ENCODE measurements at places on chromosomes 16 and 17.

GRCh38 chr17:31508288-31509094 lies 117.0 kb downstream of the RAB11FIP4 start:
- DNase-seq: peak; percentile 39

DNA sequence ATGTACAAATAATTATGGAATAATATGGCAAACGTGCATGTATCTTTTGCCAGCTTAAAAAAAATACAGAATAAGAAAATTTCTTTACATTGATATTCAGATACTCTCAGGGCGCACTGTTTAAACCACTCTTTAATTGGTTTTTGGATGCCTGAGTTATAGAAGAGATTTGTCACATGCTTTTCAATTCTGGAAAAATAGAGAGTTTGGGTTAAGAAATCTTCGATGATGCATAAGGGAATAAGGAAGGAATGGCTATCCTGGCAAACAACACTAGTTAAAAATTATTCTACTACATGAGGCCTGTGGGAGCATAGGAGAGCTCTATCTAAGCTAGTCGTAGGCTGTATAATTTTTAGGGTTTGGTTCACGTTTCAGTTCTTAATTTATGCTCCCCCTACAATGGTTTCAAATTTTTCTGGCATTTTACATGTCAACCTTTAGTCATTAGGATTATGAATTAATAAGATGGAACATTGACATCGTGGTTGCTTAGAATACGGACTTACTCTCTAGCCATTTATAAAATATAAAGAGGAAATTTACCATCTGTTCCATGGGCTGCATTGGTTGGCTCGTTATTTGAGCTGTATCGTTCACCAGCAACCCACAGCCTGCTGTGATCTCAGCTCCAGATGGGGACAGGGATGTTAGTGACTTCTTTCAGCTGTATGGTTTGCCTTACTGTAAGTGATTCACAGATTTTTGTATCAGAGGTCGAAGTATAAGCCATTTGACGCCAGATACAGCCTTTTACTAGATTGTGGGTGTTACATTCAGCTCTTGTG lies 15.9 kb downstream of the NARF start:
- DNase-seq: no peak

GRCh38 chr16:11005611-11005975 lies 61.2 kb downstream of the CLEC16A start:
- no peak for DNase-seq

GRCh38 chr17:69451416-69452394 lies 37.2 kb downstream of the MAP2K6 start:
- DNase-seq: no peak

GRCh38 chr16:58426966-58427365 lies 34.7 kb downstream of the GINS3 start:
- no peak for DNase-seq

- DNase-seq: no peak
These were observed 23.2 kb downstream of the ITGB3 start for GRCh38 chr17:47276868-47277267.
